Suppressor macrophage treated with lipopolysaccharide for 1 hour (primary cell): ENCODE measurements at places on chromosomes 11 and 22.

DNA sequence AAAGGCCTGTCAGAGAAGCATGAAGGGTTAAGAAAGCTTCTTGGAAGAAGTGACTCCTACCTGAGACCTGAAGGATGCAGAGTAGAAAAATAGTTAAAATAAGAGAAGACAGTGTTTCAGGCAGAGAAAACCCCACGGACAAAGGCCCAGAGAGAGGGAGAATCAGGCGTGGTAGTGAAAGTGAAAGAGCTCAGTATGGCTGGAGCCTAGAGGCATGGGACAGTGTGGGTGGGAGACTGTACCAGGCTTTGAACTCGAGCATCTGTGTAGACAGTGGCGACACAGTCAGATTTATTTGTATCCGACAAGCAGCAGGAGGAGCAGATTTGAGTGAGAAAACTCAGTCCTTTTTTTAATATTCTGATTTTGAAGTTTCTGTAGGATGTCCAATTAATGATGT is 360.0 kb downstream of the OPCML start:
- peak; percentile 12 for DNase-seq

DNA sequence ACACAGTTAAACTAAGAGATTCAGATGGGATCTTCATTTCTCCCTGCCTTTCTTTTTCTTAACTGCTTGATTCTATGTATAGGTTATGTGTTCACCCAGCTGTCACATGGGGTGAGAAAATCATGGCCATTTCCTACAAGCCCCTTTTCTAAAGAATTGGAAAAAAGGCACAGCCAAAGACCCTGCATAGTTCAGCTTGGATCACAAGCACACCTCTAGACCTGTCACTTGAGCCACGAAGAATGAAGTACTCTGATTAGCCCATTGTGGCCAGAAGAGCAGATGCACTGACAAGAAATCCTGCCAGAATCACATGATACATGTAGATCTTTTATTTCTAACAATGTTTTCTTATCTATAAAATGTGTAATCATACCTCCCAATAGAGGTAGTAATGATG is 69.7 kb downstream of the RAB38 start:
- no peak for DNase-seq

DNA sequence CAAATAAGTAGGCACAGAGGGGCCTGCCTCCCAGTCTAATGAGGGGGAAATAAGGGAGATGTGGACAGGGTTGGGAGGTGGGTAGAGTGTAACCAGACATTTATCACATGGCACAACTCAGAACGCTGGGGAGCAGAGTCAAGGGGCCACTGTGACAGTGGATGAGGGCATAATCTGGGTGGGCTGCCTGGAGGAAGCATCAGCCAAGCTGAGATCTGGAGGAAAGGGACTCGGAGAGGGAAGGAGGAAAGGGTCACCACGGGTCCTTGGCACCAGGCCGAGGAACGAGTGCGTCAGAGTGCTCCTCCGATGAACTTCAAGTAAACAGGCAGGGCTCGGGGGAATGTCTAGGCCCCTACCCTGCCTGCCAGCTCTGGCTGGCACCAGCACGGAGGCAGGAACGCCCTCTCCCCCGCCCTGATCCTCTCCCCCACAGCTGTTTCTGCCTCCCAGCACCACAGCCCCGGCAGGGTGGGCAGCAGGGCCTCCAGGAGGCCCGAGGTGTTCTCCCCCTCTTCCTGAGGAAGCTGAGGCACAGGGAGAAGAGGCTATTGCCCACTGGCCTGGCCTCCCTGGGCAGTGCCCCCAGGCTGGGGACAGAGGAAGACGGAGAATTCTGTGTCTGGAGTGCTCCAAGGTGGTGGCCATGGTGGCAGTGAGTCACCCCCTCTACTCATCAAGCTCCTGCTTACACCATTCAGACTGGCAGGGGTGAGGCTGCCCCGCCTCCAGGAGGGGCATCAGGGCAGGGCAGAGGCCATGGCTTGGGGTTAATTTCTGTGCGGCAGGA is 4.2 kb downstream of the ALDH3B1 start:
- DNase-seq, result peak; percentile 77

DNA sequence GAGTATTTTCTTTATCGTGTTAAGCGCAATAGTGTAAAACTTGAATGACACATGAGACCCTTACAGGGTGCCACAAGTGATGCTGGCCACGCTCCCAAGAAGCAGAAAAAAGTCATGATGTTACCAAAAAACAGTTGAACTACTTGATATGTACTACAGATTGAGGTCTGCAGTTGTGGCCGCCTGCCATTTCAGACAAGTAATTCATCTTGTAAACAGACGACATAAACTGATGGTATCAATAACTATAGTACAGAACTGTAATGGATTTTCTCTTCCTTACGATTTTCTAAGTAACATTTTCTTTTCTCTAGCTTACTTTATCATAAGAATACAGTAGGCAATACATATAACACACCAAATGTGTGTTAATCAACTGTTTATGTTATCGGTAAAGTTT is 5.5 kb downstream of the CD59 start:
- DNase-seq, result no peak

DNA sequence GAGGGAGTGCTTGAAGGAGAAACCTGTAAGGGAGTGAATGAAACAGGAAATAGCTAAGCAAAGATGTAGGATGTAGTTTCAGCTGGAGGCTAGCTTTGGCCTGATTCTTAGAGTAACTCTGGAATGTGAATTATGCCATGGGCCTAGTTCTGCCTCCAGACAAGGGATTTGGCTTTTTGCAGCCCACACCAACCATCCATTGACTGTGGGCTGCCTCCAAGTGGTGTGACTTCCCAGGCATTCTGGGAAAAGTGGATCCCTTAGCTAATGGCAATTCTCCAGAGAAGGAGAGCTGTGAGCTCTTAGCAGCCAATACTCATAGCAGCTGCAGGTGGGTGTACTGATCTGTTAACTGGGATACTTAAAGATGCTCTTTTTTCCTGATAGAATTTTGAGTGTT is 2.0 kb upstream of the OR9I1 start:
- DNase-seq, result no peak

DNA sequence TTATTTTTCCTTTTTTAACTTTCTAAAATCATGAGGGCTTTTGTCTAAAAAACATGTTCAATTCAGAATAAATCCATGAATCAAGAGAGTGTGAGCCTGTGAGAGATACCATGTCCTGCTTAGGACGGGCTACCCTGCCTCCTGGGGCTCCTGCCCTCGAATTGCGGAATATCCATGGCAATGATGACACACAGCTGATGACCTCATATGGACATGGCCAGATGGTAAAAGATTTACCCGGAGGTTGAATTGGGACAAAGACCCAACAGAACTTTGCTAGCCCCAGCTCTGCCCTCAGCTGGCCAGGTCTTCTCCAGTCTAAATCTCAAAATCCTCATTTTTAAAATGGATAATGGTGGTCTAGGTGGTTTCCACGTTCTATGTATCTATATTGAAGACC is 538.1 kb upstream of the API5 start:
- DNase-seq, result no peak

DNA sequence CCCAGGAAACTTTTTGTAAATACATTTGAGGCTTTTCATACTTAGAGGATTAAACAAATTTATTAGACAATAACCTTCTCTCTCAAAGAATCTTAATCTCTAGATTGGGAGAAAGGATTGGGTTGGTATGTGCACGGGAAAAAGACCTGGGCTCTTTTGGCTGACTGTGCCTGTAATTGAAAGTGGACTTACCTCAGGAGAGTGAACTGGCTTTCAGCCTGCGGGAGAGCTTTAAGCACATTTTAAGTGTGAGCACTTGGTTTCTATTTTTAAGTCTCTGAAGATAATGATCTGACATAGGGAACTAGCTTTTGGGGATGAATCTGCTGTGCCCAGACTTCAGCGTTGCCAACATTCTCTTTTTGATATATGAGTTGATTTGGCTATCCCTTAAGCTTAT is 35.8 kb downstream of the UVRAG start:
- DNase-seq, result no peak

GRCh38 chr11:23205156-23205871 is 345.0 kb upstream of the CCDC179 start:
- DNase-seq, result no peak

DNA sequence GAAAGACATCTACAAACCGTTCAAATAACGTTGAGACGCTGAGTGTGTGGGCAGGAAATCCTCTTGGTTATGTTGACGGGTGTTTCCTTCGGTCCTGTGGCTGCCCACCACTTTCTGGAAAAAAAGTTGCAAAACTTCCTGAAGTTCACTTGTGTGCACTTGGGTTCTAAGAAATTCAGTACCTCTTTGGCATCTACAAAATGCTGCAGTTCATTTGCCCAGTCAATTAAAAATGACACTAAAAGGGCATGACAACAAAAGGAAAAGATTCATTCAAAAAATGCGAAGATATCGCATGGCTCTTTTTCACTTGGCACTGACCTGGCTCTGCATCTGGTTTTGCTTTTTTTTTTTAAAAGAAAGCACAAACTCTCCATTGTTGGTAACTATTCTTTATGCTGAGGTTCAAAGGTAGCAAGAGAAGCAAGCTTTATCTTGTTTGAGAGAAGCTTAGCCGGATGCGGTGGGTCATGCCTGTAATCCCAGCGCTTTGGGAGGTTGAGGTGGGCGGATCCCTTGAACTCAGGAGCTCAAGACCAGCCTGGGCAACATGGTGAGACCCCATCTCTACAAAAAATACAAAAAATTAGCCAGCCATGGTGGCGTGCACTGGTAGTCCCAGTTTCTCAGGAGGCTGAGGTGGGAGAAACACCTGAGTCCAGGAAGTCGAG is 10.6 kb upstream of the XBP1 start:
- DNase-seq, result peak; percentile 73

- no peak for DNase-seq
Observed at GRCh38 chr11:57460758-57461749, 726 bp downstream of the RTN4RL2 start.

DNA sequence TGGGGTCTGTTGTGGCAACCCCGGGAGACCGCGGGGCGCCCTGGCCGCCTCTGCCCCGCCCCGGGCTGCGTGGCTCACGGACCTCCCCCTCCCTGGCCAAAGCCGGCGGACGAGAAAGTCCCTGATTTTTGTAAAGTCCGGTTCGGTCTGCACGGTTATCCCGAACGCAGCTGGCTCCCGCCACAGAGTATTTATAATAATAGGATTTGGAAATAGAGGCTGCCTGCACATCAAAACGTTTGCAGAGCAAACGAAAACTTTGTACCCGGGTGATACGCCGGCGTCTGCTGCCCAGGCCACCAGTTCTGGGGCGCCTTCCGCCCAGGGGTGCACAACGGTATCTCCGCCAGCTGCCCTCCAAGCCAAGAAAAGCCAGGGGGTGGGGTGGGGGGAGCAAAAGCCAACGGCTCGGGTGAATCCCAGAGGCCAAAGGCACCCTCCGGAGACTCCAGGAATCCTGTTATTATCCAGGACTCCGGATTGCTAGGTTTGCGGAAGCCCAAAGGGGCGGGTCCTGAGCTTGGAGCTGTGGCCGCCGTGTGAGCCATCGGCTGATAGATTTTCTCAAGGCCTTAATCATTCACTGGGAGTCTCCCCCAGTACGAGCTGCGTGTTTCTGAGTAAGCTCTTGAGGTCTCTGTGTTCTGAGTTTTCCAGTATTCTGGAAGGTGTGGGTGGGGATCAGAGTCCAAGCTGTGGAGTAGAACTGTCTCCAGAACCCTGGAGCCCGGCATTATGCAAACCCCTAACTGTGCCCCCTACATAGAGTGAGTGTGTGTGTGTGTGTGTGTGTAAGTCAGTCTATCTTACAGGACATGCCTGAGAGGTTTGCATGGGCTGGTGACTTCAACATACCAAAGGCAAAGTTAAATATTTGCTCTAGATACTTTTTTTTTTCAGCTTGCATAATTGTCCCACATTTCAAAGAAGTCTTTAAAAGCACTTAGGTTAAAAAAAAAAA is 673 bp upstream of the SHANK2 start:
- peak; percentile 43 for DNase-seq

- peak; percentile 11 for DNase-seq
Observed at GRCh38 chr11:28169816-28170215, 61.6 kb downstream of the METTL15 start.

DNA sequence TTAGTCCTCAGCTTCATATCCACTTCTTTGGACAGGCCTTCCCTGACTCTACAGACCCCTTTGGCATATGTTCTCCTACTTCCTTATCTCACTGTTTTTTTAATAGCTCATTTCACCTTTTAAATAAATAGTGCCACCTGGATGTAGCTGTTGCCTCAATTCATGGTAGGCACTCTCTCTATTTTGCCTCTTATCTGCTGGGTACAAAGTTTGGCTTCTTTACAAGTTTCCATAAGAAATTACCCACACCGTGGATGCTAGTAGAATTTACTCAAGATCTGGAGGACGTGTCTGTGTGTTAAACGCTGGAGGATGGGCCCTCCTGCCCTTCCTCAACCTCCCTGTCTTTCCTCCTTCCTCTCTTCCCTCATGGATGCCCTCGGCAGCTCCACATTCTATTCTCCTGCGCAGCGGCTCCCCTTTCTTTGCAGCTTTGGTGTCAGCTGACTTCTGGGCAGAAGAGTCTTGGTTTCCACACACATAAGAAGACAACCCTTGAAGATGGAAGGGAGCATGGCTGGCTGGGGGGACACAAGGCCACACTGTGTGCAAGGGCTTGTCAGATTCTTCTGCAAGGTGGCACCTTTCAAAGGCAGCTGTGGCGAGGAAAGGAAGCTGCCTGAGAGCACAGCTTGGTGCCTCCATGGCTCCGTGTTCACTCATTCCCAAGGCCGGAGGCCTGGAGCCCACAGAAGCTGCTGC is 212.6 kb downstream of the SNX19 start:
- DNase-seq, result no peak

DNA sequence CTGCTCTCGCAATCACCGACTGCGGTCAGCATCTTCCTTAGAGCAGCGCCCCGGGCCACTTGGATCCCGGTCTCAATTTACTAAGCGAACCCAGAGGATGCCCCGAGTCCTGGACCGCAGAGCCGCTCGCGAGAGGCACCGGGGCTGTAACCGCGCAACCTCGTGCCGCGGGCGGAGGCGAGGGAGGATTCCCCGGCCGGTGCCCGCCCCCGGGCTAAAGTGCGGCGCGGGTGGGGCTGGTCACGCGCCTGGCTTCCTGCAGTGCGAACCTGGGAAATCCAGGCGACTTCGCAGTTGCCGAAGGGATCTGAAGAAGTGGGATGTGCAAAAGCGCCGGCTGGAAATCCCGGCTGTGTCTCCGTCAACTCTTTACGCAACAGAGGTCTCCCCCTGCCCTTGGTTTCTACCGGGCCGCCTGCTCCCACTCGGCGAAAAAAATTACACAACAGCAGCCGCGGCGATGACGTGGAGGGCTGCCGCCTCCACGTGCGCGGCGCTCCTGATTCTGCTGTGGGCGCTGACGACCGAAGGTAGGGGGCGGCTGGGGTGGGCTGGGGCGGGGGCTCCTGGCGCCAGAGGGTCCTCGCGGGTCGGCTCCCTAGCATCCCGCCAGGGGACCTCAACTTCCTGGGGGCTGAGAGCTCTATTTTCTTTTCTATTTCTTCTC is at the start of gene NCR3LG1:
TSS of gene NCR3LG1 (plus strand) at position 291 of the 667 bp plus-strand sequence. CDS start at position 461, 170 bp downstream.
- DNase-seq, result peak; percentile 98

GRCh38 chr11:3194016-3194816 is 24.4 kb downstream of the MRGPRG start:
- no peak for DNase-seq

- DNase-seq, result no peak
Observed at GRCh38 chr11:131600628-131601027, 230.2 kb downstream of the NTM start.

- no peak for DNase-seq
Observed at GRCh38 chr11:14132312-14132711, 169.8 kb downstream of the SPON1 start.
